ENCODE measurements at places on chromosomes 3 and 15.

GRCh38 chr15:84699538-84700191, 16.3 kb downstream of the SEC11A start:
- no peak for DNase-seq

- DNase-seq = no peak
These were observed 52.0 kb downstream of the ILDR1 start for GRCh38 chr3:121970047-121970446.

- no peak for DNase-seq
These were observed 79.0 kb downstream of the EPHA3 start for GRCh38 chr3:89186456-89186855.

DNA sequence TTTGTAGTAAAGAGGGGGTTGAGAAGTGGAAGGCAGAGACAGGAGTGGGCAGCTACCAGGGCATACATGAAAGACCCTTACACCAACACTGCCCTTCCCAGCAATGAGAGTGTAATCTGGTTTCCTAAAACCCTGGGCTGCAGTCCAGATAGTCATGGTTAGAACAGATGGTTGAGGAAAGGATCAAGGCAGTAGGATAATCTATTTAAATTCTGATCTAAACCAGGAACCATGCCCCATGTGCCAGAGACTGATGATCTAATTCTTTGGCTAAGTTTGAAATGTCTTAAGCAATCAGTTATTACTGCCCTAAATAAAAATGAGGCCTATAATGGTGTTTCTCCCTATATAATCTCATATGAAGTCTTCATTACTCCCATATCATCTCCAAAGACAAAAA, 59.6 kb downstream of the PRTG start:
- no peak for DNase-seq

GRCh38 chr3:87161417-87161816, 65.7 kb upstream of the CHMP2B start:
- DNase-seq = no peak

DNA sequence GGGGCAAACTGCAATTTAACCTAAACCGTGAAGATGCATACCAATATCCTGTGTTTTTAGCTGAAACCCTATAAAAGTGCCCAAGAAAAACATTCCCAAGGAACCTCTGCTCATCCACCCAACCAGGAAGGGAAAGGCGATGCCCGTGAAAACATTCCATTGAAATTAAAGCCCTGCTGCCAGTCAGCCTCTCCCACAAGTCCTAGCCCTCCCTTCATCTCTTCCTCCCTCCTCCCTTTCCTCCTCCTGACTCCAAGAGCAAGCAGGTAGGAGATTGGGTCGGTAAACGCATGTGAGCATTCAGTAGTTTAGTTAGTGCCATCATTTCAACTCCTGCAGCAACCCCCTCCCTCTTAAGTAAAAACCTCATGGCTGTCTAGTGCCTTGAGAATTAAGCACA, 27.7 kb downstream of the HES1 start:
- no peak for DNase-seq

DNA sequence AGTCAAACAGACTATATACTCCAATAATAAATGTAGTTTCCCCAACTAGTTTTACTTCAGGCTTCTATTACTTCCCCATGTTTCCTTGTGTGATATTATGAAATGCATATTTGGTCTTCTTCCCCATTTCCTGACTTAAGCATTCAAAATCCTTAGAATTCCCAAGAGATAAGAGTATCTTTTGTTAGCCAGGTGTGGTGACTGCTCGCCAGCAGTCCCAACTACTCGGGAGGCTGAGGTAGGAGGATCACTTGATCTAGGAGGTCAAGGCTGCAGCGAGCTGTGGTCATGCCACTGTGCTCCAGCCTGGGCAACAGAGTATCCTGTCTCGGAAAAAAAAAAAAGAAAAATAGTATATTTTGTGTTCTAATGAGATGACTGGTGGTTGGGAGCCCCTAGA, 72.7 kb upstream of the UBE2E2 start:
- DNase-seq = peak; percentile 37

GRCh38 chr3:162610261-162610660, 1113.7 kb downstream of the OTOL1 start:
- no peak for DNase-seq

- no peak for DNase-seq
These were observed 178.2 kb downstream of the RAB11A start for GRCh38 chr15:66047321-66048024.

GRCh38 chr3:133301731-133302130, 98.1 kb upstream of the BFSP2 start:
- no peak for DNase-seq

GRCh38 chr15:67685008-67685599, 140.2 kb upstream of the SKOR1 start:
- DNase-seq = peak; percentile 56

- DNase-seq = no peak
These were observed 11.7 kb upstream of the MUSTN1 start for GRCh38 chr3:52846432-52846965.

DNA sequence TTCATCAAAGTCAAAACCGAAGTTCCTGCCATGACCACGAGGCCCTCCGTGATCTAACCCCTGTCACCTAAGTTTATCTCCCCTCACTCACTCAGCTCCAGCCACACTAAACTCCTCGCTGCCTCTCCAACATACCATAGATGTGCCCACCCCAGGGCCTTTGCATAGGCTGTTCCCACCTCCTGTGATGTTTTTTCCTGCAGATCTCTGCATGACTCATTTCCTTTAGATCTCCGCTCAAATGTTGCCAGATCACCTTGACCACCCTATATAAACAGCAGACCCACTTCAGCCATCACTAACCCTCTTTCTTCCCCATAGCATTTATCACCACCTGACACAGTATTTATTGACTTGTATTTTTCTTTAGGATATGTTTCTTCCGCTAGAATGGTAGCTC, 58.5 kb downstream of the HRH1 start:
- DNase-seq = no peak

GRCh38 chr3:116886202-116886893, 176.8 kb downstream of the TUSC7 start:
- DNase-seq = no peak

- DNase-seq = peak; percentile 67
These were observed 1.2 kb downstream of the GABRB3 start for GRCh38 chr15:26771578-26772153.

DNA sequence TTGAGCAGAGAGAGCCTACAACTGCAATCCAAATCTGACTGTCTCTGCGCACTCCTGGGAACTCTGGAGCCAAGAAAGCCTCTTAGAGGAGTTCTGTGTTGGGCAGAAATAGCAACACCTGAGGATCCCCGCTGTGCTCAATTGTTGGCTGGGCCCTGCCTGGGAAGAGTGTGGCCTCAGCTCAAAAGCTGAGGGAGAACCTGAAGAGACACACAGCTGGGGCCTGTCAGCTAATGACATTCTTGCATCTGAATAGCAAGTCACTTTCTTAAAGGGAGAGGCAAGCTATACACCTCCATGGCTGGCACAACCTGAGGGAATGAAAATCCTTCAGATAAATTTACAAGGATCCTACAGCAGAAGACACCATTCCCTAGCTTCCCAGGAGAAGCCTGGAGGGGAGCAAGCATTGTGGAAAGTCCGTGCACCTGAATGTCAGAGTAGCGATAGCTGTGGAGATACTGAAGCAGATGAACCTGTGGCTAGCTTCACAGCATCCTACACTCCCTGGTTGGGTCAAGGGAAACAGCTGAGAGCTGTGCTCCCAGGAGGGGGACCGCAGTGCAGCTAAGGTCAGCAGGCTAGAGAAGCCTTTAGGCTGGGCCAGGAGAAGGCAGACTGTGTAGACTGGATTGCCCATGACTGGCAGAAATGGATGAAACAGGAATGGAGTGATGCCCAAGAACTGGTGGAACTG, 159.9 kb upstream of the PFN2 start:
- DNase-seq = no peak

GRCh38 chr3:122299872-122300460, 25.1 kb upstream of the CSTA start:
- DNase-seq = no peak

DNA sequence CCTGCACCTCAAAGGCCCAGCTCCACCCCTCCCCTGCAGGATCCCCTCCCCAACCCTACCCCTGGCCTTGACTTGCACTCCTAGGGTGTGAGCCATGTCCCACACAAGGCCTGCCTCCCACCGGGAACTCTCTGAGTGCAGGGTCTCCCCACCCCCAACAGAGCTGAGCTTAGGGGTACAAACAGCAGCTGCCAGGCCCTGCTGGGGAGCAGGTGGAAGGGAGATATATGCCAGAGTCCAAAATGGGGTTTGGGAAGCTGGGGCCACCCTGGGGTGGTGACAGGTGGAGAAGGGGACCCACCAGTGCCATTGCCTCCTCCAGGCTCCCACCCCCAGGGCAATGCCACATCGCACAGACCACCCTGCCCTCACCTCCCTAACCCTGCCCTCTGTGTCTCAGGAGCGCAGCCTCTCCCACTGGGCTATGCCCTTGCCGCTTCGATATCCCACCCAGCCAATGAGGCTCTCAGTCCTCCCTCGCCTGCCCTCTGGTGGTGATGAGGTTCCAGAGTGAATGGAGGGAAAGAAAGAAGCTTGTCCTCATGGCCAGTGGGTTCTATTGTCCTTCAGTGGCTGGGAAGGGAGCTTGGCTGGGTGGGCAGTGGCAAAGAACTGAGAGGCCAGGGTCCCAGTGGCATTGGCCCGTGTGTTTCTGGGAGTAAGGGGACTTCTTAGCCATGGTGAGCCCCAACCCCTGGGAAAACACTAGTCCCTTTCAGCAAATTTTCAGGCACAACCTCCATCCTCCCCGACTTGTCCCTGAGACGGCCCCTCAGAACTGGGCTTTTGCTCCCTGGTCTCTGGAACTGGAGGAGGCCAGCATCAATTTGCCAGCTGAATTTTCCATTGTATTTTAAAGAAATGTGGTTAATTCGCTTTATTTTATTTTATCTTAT, 46.8 kb downstream of the CYP11A1 start:
- DNase-seq = peak; percentile 85

GRCh38 chr3:107375682-107376081, 1.6 kb upstream of the CCDC54 start:
- no peak for DNase-seq

DNA sequence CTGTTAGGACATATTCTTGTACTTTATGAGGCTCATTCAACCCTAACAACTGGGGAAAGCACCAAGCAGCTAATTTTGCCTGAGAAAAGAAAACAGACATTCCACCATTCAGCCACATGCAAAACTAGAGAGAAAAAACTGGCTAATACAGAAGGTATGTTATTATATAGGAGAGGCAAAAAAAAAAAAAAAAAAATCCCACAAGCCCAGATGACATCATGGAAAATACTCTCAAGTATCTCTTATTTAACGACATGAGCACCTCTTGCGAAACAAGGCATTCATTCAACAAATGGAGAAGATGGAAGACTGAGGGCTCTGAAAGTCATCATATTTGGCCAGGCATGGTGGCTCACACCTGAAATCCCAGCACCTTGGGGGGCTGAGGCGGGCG, 61.5 kb downstream of the PRICKLE2 start:
- peak; percentile 85 for DNase-seq

- DNase-seq = peak; percentile 76
These were observed at the start of gene ACP3 for GRCh38 chr3:132317229-132317948. Gene ACP3 (plus strand): TSS chr3:132317407. CDS start chr3:132317457, 50 bp downstream.

- DNase-seq = no peak
These were observed 117.0 kb downstream of the WNT7A start for GRCh38 chr3:13762906-13763305.

GRCh38 chr15:33315044-33315443, 4.3 kb downstream of the RYR3 start:
- DNase-seq = no peak

GRCh38 chr3:168405288-168405687, 309.6 kb upstream of the GOLIM4 start:
- no peak for DNase-seq

GRCh38 chr3:14146381-14147065, 21.7 kb downstream of the TMEM43 start:
- DNase-seq = no peak

GRCh38 chr3:23831517-23832394, 26.0 kb downstream of the UBE2E1 start:
- DNase-seq = no peak

DNA sequence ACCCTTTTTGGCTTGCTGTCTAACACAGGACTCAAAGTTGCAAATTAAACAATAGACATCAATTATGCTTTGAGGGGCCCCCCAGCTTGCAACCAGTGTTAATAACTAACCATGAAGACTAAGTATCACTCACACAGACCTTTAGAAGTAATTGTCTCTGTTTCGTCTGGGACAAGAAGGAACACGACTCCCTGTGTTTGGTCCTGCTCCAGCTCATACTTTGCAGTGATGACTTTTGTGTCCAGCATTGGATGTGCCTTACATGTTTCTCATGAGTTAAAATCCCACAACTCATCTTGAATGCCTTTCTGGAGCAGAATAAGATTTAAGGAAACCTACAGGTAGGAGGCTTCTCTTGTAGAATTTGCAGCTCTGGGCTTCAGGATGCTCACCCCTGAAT, 53.1 kb downstream of the GMNC start:
- no peak for DNase-seq

DNA sequence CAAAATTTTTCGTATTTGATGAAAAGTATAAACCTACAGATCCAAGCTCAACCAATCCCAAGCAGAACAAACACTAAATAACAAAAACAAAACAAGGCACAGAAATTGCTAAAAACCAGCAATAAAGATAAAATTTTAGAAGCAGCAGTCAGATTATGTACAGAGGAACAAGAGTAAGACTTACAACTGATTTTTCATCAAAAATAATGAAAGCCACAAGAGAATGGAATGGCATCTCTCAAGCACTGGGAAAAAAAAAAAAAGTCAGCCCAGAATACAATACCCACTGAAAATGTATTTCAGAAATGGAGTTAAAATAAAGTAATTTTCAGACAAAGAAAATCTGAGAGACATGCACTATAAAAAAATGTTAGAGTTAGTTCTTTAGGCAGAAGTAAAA, 27.0 kb downstream of the GPR156 start:
- no peak for DNase-seq

DNA sequence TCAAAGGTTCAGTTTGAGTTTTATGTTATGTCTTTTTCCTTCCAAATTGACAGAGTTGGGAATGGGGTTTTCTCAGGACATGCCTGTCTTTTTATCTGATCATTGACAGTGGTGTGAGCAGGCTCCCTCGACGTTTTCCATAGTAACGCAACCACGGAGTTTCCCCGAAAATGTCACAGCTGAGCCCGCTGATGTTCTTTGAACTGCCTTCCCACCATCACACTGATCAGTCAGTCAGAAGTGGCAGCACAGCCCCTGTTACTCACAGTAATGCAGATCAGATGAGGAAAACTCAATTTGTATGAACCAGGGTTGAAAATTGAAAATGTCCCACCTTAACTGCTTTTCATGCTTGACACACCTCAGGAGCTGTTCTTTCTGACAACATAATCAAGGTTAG, 210.4 kb downstream of the NECTIN3 start:
- DNase-seq = no peak

DNA sequence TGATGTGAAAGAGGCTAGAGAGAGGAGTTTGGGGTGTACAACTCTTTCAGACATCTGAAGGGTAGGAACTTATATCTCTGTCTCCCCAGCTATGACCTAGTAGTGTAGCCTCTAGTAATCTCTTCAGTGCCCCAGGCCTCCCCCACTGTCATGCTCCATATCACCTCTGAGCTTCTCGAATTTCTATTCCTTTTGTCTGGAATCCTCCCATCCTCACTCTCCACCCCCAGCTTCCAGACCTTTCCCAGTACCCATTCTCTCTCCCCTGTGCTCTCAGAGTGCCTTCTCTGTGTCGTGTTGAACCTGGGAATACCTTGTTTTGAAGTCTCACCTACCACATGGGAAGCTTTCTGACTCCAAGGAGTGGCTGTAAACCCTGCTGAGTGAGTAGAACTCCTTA, 3.6 kb upstream of the RBPMS2 start:
- DNase-seq = no peak

All from muscle of leg (tissue), 16 donors.